ENCODE measurements at places on chromosomes 3 and 15.

DNA sequence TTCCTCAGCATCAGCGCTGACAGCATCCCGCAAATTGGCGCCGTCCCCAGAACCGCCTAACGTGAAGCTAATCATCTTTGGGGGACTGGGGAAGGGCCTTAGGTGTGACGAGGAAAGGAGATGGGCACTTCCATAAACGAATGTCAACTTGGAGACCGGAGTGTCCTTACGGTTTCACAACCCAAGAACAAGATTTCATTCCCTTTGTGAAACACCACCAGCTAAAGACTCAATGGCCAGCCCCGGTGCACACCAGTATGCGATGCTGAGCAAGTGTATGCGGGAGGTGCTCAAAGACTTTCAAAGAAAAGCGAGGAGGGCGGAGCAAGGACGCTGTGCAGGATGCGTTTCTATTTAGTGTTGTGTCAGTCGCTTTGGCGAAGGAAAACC is 759 bp upstream of the TTBK2 start:
- DNase-seq = no peak

DNA sequence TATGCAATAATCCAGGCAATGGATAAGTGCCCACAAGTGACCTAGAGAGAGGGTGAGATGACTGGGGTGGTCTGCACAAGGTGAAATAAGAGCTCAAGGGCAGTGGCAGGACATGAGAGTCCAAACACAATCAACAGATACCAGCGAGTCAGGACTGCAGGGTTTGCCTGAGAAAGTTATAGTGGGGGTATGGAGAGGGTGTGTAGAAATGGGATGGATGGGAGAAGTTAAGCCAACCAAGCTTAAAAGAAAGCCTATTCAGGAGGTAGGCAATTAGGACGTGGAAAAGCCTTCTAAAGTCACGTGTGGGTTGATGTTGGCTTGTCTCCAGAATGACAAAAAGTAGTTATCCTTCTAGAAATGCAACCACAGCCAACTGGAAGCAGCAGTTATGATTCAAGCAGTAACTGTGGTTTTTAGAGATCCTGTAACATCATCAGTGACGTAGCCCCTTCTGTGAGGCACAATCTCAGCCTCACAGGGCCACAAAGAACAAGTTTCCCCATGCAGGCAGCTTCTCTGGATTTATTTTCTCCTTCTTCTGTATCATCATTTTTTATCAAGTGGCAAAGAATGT is 56.1 kb downstream of the FAM174B start:
- no peak for DNase-seq

DNA sequence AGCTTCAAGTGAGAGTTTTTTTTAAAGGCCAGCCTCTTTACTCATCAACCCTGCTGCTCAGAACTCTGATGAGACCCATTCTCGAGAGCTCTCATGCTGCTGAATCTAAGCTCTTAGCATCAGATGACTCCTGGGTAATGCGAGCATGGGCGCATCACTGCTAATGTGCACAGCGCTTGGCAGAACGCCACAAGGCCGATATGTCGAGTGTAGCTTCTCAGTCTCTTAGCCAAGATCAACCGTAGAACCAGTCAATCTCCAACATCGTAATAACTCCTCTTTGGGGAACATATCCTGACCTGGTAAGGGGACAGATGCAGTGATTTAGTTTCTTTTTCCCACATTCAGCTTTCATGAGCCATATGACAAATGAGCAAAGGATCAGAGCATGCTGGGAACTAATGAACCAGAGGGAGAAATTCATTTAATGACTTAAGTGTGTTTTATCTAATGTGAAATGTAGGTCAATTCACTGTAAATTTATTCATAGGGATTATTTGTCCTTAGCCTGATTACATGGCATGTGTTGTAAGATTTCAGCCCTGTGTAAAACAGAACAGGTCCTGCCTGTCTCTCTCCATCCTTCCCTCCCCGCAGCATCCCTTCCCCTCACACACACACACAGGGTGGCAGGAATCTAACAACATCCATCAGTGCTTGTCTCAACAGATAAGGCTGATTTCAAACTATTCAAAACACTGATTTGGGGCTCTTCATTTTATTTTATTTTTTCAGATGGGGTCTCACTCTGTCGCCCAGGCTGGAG is 195.4 kb upstream of the C2CD4B start:
- no peak for DNase-seq

DNA sequence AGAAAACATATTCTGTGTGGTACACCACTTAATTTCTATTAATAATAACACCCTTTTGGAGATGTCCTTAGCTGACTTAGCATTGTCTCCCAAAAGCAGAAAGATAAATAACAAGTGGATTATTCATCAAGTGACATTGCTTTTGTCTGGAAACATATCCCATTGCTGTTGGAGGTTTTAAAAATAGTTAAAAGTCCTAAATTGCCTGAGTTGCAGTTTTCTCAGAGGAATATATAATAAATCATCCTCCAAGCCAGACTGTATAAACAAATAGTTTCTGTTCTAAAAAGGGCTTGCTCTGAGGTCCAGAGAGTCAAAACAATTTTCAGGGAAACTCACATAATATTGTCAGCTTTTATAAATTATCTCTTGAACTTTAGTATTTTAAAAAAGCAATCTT is 60.4 kb upstream of the CD96 start:
- no peak for DNase-seq

GRCh38 chr15:73683257-73683776 is 866 bp upstream of the CD276 start:
- DNase-seq = no peak

DNA sequence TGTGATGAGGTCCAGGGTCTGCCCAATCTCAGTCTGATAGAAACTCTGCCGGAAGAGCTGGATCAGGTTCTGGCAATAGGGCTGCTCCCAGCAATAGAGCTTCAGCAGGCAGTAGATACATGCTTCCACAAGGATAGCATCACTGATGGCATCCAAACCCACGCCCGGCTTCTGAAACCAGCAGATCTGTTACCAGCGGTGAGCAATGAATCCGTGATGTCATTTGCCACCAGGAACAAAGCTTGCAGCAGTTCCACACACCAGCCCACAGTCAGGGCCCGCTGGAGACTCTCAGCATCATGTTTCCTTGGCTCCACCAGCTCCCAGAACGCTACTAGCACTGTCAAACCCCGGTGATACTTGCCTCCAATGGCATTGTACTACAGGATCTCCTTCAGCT is 19.3 kb upstream of the TTBK2 start:
- DNase-seq = no peak

DNA sequence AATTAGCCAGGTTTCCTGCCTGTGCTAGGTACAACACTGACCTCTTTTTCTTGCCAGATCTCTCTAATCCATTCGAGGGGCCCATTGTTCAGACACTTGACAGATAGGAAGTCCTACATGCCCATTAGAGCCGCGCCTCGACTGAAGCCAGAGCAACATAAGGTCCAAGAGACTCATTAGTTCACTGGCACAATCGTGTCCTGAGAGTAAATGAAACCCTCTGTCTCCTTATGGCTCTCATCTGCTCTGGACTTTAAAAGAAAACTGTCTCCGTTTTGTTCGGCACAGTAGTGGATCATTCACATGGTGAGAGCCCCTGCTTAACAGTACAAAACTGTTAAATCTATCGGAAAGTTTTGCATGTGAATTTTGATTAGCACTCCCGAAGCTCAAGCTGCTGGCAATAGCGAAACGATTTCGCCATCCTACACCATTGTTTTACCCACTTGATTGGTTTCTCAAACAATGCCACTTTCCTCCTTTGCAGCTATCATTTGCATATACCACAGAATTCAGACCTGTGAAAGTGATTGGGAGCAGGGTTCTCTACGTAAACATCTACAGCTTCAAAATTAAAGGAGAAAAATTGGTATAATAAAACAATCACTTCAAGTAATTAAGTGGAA is 19.0 kb upstream of the C15orf61 start:
- no peak for DNase-seq

- no peak for DNase-seq
These were observed 42.6 kb downstream of the PPCDC start for GRCh38 chr15:75065851-75066509.
